ENCODE measurements at places on chromosomes 5 and 9.

GRCh38 chr5:131854134-131854533 lies 57.3 kb upstream of the FNIP1 start:
- peak; percentile 63 for DNase-seq

DNA sequence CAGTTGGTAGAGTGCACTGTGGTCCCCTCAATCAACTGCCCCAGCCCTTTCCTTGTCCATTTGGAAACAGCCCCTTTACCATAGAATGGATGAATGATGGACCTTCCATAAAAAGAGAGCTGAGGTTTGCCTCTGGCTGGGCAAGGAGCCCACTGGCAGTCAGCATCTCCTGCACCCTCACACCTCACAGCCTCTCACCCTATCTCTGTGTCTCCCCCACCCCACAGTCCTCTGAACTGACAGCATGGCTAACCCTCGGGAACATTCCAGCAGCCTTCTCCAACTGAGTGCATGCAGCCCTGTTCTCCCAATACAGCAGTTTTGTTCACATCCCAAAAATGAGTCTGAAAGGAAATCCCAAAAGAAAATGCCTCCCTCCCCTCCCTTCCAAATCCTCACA lies 51.7 kb downstream of the RETREG1 start:
- DNase-seq, result no peak

DNA sequence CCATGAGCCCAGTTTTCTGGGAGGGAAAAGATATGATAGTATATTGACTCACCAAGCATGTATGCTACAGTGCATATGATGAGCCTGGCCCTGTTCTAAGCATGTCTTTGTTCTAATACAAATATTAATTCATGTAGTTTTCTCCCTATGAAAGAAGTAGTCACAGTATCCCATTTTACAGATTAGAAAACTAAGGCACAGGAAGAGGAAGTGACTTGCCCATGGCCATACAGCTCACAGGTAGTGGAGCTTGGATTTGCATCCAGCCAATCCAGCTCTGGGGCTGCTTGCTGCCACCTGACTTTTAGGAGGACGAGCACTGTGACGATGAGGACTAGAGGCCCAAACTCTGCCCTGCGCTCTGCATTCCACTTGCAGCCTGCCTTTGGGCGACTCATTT lies 76.4 kb downstream of the AK8 start:
- DNase-seq, result no peak

DNA sequence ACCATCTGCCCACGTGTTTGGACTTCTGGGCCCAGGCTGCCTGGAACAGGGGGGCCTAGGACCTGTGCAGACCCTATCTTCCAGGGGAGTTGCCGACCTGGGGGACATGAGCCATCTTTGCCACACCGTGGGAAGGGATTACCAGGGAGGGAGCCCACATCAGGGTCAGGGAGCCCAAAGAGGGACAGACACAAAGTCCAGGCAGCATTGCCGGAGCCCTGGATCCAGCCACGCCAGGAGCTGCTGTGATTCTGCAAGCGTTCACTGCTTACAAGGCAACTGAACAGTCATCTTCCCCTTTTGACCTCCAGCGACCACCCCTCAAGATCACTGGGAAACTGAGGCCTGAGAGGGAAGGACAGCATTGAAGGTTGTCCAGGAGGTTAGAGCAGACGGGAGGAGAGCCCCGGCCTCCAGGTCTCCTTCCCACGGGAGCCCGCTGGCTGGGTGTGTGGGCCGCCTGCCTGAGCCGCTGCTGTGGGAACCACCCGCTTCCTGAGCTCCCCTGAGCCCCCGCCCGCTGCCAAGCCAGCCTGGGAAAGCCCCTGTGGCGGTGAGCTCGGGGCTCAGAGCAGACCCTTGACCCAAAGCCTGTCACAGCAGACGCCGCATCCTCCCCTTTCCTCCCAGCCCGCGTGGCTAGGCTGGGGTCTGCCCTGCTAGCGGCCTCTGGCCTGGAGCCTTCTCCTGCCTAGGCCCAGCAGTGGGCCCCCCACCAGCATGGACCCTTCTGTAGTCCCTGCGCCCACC lies 17.1 kb upstream of the NOTCH1 start:
- DNase-seq, result peak; percentile 27

DNA sequence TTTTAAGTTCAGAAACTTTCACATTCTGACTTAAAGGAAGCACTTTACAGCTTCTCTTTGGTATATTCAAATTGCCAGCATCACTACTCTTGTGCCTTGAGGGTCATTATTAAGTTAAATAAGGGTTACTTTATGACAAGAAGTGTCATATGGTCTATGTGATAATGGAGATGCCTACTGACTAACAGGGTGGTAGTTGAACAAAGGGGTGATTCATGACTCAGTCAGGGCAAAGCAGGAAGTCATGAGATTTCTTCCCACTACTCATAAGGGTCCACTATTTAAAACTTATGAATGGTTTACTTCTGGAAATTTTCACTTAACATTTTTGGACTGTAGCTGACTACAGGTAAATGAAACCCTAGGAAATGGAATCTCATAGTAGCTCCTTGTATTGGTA lies 938.3 kb upstream of the PTPRD start:
- no peak for DNase-seq

All from suppressor macrophage treated with lipopolysaccharide for 4 hours (primary cell).